ENCODE measurements at places on chromosomes 5 and 9.

GRCh38 chr9:8362250-8362649 is 562.7 kb upstream of the DMAC1 start:
- DNase-seq: no peak

GRCh38 chr9:108640230-108640629 is 215.6 kb downstream of the ACTL7B start:
- no peak for DNase-seq

- DNase-seq: no peak
Observed at GRCh38 chr9:101350285-101350684, 34.5 kb downstream of the BAAT start.

DNA sequence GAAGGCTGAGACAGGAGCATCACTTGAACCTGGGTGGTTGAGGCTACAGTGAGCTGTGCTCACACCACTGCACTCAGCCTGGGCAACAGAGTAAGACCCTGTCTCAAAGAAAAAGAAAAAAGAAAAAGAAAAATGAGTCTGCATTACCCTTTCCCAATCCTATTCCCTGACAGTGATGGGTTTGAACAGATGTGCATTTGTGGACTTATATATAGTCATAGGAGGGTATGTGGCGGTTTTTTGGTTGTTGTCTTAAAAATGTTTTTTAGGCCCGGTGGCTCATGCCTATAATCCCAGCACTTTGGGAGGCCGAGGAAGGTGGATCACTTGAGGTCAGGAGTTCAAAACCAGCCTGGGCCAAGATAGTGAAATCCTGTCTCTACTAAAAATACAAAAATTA is 13.4 kb downstream of the HDHD3 start:
- DNase-seq: no peak
